Central memory CD8-positive, alpha-beta T cell (primary cell): ENCODE measurements at places on chromosomes 4 and X.

- no peak for DNase-seq
These were observed 244.2 kb upstream of the GRID2 start for GRCh38 chr4:92059615-92060014.

DNA sequence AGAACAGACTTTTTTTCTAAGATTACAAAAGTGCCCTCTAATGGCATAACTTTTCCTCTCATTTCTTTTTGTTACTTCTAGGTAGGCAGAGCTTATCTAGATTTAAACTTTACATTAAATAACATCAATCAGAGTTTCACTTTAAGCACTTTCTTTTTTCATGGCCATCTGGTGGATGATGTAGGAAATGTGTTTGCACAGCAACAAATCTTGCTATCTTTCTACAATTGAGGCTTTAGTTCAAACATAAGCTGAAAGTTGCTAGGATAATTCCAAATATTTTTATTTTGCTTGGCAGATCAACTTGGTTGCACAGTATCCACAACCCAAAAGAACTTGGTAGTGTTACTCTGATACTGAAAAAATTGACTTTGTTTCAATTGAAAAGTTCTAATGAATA is 22.0 kb downstream of the NDNF start:
- DNase-seq, result no peak

- no peak for DNase-seq
These were observed 62.4 kb upstream of the BMPR1B start for GRCh38 chr4:94695384-94695783.

DNA sequence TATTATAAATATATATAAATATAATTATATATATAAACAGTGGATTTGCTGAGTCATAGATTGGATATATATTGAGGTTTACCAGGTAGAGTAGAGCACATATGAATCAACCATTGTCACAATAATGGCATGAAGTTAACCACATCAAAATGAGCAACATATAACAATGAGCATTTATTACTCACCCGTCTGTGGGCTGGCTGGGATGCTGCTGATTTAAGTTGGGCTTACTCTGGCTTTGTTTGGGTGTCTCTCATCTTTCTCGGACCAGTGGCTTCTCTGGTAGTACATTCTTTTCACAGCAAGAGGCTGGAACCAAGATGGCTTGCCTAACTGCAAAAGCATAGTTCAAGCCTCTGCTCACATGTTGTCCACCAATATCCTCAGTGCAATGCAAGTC is 111.7 kb upstream of the TAPT1 start:
- no peak for DNase-seq

- DNase-seq, result no peak
These were observed 102.2 kb downstream of the FRMPD4 start for GRCh38 chrX:12240491-12240890.
